ENCODE measurements at places on chromosomes 6 and 20.
A peak's percentile ranks its signal among the peaks of the same experiment; 100 is the strongest.

GRCh38 chr20:41055679-41056078, 27.1 kb downstream of the TOP1 start:
- no peak for DNase-seq

- DNase-seq: no peak
Observed at GRCh38 chr6:105893741-105894140, 192.4 kb upstream of the PRDM1 start.

DNA sequence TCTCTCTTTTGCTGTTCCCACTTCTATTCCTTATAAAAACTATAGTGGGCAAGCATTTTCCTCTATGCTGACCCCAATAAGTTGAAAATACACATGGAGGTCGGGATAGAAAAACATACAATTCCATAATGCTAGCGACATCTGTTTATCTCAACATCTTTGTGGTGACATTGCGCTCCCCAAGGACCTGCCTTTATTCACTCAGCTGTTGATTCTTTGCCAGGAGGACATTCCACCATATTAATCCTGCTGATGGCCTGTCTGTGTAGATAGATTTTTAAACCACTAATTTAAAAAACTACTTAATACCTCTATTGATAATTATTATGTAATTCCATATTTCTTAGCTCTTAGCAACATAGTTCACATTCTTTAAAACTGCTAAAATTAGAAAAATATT, 555.3 kb upstream of the MAP3K7 start:
- DNase-seq: no peak

DNA sequence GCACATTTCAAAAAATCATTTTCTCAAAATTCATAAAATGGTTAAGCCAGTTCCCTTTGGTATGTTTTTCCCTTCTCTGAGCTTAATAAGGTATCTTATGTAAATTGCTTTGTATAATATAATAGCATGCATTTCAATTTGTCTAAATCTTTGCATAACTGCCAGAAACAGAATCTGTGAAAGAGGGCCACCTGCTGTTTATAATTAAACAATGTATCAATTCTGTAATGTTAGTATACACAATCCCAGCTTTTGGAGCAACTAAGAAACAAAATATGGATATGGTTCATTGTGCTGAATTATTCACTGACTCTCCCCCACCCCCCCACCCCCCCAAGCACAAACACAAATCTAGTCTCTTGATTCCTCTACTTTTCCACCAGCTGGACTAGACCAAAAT, 54.8 kb downstream of the GPX5 start:
- no peak for DNase-seq

- peak; percentile 79 for DNase-seq
Observed at GRCh38 chr6:101722991-101723579, 329.6 kb downstream of the GRIK2 start.

DNA sequence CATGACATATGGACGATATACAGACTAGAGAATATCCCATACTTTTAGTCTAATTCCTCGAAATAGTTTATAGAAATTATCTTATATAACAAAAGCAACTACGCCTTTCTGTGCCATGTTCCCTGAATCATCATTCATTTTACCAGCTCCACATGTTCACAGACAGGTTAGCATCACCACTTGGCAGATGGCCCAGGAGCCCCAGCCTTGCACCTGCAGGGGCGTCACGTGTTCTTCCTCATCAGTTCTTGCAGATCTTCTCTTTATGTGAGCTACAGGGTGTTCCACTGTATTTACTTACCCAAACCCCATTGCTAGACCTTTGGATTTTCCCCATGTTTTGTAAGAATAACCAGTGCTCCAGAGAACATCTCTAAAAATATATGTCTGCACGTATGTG, 12.6 kb upstream of the BNIP5 start:
- DNase-seq: no peak

- DNase-seq: peak; percentile 17
Observed at GRCh38 chr6:81204731-81205130, 547.8 kb downstream of the TENT5A start.

DNA sequence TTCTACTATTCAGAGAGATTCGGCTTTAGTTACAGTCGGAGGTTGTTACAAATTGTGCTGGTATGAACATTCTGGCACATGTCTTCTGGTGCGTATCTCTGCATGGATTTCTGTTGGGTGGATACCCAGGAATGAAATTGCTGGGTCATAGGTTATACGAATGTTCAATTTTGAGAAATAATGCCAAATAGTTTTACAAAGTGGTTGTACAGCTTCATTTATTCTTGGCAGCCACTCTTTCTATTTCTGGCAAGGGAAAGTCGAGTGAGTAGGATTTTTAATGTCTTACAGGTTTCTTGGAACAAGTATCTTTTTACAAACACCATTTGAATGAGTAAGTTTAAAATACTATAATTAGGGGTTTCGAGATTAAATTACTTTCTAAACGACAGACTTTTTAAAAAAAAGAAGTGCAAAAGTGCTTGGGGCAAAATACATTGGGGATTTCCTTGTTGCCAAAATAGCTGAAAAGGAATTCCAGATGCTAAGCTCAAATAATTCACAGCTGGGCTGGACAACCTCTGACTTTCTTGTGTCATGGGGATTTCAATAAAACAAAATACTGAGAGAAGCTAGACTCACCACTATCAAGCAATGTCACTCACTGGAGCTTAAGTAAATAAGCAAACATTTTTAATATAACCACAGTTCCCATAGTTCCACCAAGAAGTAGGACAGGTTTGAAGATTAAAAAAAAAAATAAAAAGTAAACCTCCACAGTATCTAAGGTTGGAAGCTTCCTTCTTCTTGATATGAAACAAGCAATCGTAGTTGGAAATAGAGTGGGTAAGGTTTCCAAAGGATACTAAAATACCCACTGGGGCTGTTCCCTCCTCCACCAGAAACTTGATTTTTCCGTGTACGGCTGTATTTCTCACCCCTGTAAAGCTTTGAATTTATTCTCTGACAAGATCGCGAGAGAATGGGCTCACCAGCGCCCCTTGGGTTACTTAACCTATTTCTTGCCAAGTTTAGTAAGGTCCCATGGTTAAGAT, 21.6 kb upstream of the GFOD1 start:
- peak; percentile 86 for DNase-seq

- DNase-seq: no peak
Observed at GRCh38 chr6:16718356-16718755, 42.9 kb downstream of the ATXN1 start.

- no peak for DNase-seq
Observed at GRCh38 chr20:6519556-6519955, 247.9 kb upstream of the BMP2 start.

DNA sequence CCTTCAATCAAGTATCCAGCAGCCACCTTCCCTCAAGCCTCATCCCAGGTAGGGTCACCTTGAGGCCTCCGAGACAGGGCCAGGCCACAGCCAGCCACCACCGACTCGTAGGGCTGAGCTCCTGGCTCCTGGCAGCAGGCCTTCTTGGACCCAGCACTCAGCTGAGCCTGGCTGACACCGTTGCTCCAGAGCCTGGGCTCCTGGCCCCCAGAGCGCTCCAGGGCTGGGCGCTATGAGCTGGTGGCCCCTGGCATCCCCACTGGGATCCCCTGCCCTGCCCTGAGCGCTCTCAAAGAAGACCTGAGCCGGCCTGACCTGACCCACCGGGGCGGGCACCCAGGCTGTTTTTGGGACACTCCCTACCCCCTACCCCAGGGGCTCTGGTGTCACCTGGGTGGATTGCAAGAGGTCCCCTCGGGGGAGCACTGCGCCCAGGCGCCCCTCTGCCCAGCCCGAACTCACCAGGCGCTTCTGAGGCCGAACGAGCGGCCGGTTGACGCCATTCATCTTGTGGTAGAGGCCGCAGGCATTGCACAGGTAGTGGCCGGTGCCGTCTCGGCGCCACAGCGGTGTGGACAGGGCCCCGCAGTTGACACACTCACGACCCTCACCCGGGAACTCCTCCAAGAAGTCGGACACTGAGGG, 2.7 kb downstream of the GATA5 start:
- no peak for DNase-seq

DNA sequence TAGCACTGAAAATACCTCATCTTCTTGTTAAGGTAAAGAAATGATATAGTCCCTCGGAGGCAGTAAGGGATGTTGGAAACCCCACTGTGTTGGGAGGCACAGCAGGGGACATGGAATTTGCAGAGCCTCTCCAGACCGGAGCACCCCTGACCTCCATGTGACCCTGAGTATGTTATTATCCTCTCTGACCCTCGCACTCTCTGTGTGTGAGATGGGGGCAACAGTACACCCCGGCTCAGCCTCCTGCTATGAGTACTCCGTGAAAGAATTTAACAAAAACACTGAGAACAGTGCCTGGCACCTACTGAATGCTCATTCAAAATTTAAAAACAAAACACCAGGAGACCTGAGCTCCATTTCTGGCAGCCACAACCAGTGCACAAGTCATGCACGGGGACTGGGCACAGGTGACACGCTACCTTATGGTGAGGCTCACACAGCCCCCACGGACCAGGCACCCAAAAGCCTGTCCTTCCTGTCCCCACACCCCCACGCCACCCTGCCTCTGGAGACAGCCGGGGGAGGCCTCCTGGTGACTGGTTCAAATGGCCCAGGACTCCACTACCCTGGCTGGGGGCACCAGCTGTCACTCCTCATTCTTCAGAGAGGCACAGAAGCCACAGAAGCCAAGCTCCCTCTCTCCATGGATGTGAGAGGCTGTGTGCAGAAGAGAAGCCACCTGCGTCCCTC, 6.1 kb downstream of the NINL start:
- no peak for DNase-seq

DNA sequence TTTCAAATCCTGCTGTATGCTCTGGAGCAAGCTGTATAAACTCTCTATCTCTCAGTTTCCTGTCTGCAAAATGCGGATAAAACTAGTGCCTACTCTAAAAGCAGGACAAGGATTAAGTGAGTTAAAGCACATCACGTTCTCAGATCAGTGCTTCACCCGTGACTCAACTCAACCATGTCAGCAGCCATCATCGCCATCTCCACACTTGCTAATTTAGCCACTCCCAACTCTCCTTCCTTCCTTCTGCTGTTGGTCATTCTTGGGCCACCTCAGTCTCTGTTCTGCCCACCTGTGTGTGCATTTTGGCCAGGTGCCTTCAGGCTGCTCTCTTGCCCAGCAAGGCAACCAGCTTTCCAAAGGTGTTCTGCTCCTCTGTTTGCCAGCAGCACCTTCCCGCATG, 260.0 kb upstream of the CDYL start:
- no peak for DNase-seq

- DNase-seq: no peak
Observed at GRCh38 chr6:35711731-35712130, 23.0 kb upstream of the FKBP5 start.

GRCh38 chr6:150634964-150635292, 35.2 kb downstream of the PLEKHG1 start:
- no peak for DNase-seq

DNA sequence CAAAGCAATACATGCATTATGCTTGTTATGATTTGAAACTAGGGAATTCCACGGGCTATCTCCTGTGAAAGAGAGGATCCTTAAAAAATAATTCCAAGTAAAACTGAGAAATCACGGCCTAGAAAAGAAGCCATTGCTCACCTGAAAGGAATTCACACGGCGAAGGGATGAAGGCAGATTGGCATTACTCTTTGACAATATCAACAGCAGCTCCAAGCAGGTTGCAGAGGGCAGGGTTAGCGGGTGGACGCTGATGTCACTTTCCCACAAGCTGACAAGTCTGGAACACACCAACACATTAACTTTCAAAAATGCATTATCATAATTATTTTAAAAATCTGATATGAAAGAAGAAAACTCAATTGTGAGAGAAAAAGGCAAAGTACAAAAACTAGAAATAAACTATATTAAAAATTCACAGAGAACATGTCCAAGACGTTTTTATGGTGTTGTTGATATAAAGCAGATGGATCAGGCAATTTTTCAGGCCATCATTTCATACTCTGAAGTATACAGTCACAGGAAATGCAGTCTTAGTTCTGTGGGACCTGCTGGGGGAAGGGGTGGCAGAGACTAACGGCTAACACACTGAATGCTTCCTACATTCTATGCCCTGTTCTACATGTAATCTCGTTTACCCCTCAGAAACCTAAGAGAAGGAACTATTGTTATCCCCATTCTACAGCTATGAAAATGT, 108.3 kb downstream of the UBE3D start:
- DNase-seq: peak; percentile 42

DNA sequence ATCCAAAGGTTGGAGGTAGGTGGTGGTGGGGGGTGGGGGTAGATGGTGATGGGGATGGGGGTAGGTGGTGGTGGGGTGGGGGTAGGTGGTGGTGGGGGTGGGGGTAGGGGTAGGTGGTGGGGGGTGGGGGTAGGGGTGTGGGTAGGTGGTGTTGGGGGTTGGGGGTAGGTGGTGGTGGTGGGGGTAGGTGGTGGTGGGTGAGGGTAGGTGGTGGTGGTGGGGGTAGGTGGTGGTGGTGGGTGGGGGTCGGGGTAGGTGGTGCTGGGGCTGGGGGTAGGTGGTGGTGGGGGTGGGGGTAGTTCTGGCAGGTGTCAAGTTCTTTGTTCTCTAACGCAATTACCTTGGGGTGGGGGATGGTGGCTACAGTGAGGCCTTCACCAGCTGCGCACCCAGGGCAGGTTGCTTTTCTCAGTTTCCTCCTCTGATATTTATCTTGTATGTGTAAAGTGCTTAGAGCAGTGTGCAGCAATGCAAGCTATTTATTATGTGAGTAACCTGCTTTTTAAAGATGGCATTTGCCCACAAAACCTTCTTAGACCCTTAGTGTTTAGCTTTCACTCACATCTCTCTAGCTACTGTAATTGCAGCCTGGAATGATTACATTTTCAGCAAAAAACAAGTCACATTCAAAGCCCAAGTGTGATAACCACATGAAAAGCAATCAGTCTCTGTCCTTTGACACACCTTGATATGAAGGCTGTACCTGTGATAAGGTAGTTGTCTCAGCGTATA, 8.2 kb upstream of the CCDC167 start:
- no peak for DNase-seq

DNA sequence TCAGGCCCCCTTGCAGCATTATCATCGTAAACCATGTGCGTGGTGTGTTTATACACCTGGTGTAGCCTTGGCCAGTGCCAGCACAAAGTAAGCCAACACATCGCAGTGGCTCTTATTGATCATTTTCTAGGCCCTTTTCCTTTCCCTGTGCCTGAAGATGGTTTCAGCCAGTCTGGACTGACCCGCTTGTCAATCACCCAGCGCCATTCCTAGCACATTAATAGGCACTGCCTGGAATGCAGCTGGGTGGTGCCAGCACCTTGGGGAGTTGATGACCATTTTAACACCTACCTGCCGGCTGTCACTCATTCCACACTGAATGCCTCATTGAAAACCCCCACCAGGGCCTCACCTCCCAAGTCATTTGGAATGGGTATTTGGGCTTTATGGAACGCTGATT, 4.9 kb upstream of the UQCC2 start:
- no peak for DNase-seq

- DNase-seq: no peak
Observed at GRCh38 chr6:159645640-159646039, 47.4 kb downstream of the SOD2 start.

DNA sequence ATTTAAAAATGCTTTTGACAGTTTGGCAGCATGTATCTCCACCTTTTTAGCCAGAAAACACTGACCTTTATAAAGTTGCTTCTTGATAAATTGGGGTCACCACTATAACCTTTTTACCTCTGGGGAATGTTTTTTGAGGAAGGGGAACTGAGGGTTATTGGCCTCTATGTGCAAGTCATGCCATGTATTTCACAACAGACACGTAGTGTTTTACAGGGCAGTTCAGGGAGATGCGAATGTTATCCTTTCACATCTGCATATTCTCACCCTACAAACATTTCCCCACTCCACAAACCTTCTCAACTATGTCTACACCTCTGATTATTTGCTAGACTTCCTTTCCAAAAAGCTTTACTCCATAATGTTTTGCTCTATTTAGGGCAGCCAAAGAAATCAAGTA, 17.0 kb upstream of the SLA2 start:
- no peak for DNase-seq

- no peak for DNase-seq
Observed at GRCh38 chr20:40286975-40287531, 402.0 kb downstream of the MAFB start.

GRCh38 chr6:163289447-163289846, 125.1 kb upstream of the QKI start:
- DNase-seq: no peak

All from AG09309 (cell line).